Iris pigment epithelial cell (primary cell): ENCODE measurements at places on chromosomes 7 and 10.

GRCh38 chr10:43135656-43136055, 2.6 kb upstream of the CSGALNACT2 start:
- no peak for DNase-seq

- no peak for DNase-seq
These were observed 512.6 kb upstream of the FOXK1 start for GRCh38 chr7:4169455-4169854.

DNA sequence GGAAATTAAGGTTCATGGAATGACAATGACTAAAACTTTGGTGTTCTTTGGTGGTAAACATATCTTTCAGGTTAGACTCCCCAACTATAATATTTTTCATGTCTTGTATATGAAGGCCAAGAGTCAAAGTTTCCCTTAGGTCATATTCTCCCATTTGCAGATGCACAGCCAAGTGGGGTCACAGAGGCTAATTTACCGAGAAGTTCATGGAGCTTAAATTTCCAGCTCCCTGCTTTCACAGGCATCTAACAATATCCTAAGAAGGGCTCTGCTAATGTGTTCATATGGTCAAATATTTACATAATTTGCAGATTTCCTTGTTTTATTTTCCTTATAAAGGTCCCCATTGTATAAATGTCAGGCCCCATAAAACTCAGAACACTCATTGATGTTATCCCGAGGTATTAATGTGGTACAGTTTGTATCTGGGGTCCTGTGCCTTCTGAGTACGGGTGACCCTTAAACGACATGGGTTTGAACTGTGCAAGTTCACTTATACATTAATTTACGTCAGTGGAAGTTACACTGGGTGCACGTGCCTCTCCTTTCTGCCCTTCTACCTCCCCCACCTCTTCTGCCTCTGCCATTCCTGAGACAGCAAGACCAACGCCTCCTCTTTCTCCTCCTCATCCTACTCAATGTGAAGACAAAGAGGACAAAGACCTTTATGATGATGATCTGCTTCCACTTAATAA, 185.9 kb upstream of the HPS1 start:
- DNase-seq = no peak

- DNase-seq = no peak
These were observed 550.0 kb downstream of the TNS3 start for GRCh38 chr7:47031786-47032535.

DNA sequence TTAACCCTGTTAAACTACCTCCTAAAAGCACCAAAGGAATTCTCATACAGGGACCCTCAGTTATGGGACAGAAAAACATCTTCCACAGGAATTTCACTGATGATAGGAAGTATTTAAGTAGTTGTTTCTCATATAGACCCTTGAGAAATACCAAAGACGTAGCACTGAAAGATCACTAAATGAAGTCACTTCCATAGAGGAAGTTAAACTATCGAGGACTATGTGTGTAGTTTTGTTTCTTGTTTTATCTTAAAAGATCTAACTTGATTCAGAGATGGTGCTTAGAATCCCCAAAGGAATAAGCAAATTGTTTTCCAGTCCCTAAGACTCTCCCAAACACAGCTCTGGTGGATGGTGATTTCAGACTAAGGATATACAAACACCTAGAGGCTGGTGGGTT, 94.8 kb upstream of the AFAP1L2 start:
- DNase-seq = no peak

DNA sequence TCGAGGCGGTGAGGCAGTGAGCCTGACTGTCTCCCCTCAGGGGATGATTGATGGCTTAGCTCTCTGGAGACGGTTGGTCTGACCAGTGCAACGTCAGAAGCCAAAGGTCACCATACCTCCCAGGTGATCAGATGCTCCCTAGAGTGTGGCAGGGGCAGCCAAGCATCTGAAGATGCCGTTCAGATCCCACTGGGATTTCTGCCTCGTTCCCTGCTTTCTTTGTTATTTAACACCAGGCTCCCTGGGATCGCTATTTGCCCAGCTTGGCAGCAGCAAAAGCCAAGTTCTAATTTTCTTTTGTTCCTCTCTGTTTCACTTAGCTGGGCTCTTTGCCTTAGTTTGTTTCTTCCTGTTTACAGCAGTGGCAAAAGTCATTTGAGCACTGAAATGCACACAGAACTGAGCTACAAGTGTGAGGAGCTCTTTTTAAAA, 53.5 kb upstream of the SVIL start:
- no peak for DNase-seq

GRCh38 chr7:114708646-114709045, 213.2 kb upstream of the MDFIC start:
- no peak for DNase-seq

DNA sequence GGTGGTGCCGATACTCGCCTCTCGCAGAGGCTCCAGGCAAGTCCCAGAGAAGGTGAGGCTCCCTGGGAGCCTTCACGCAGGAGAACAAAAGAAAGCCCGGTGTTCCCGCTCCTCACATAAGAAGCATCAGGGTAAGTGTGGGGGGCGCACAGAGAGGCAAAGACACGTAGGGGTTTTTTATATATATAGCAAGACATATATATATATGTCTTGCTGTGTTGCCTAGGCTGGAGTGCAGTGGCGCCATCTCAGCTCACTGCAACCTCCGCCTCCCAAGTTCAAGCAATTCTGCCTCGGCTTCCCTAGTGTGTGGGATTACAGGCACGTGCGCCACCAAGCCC, 61.3 kb downstream of the PDIA4 start:
- DNase-seq = no peak

- DNase-seq = no peak
These were observed 926.0 kb upstream of the C7orf33 start for GRCh38 chr7:147664541-147664940.

DNA sequence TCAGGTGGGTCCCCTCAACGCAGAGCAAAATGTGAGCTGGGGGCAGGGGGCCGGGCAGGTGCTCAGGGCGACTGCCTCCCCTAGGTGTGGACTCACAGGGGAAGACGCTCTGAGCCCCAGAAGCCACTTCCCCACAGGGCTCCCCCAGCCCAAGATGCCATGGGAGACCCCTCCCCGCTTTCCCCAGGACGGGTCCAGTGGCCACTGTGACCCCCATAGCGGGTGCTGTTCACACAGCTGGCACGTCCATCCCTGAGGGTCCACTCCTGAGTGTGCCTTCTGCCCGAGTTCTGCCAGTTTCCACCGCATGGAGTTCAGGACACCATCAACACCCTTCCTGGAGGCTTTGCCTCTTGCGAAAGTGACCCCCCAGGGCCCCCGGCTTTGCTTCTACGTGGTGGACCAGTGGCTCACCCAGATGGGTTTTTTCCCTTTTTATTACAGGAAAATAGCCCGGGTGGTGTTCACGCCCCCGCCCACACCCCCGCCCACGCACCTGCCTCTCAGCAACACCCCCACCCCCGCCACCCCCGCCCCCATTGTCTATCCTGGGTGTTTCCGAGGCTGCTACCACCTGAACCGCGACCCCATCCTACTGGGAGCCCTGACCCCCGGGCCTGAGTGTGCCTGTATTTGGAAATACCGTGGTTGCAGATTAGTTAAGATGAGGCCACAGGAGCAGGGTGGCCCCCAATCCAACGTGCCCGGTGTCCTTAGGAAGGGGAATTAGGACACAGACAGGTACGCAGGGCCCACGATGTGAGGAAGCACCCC, 32.0 kb downstream of the ADAP1 start:
- no peak for DNase-seq
